ENCODE measurements at places on chromosomes 7 and 10.

DNA sequence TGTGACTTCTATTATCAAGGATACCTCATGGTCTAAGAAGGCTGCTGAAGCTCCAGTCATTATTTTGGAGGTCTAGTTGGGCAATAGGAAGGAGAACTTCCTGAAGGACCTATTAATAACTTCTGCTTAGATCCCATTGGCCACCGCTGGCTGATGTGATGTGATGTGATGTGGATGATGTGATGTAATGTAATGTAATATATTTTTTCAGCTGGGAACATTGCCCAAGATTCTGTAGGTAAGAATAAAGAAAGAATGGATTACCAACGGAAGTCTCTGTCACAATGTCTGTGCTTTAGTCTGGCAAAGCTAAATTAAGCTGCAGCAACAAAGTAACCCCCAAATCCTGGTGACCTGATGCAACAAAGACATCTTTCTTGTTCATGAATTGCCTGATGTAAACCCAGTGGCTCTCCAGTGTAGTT, 233.7 kb downstream of the PTEN start:
- DNase-seq = no peak

DNA sequence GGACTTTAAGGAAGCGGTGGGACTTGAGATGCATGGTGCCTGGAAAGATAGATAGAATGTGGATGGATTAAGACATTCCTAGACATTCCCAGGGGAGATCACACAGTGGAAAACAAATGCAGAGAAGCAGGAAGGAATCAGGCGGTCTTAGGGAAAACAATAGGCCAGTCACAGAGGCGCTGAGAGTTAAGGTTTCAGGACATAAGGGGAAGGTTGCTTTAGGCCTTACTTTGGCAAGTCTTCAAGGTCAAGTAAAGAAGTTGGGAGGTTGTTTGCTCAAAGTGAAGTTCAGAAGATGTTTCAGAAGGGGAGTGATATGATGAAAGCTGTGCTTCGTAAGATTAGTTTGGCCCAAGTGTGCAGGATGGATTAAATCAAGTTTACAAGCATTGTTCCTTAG, 109.4 kb downstream of the SUGCT start:
- DNase-seq = no peak

DNA sequence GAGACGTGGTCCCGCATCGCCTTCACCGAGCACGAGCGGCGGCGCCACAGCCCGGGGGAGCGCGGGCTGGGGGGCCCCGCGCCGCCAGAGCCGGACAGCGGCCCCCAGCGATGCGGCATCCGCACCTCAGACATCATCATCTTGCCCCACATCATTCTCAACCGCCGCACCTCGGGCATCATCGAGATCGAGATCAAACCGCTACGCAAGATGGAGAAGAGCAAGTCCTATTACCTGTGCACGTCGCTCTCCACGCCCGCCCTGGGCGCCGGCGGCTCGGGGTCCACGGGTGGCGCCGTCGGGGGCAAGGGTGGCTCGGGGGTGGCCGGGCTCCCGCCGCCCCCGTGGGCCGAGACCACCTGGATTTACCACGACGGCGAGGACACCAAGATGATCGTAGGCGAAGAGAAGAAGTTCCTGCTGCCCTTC, 737 bp downstream of the CNNM2 start:
- peak; percentile 64 for DNase-seq

DNA sequence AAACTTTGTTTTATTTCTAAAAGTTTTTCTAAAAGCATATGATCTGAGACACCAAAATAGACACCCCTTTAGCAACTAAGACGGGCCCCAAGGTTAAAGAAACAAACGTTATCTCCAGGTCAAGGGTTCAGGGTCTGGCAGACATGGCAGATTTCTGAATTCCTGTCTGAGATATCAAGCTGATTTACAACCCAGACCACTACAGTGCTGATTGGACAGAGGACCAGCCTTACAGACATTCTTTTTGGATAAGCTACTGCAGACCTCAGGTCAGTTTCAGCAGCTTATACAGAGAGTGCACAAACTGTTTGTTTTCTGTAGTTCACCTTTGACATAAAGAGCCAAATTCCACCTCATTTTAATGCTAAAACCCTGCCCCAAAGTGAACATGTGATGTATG, 34.8 kb downstream of the SVOPL start:
- DNase-seq = no peak

DNA sequence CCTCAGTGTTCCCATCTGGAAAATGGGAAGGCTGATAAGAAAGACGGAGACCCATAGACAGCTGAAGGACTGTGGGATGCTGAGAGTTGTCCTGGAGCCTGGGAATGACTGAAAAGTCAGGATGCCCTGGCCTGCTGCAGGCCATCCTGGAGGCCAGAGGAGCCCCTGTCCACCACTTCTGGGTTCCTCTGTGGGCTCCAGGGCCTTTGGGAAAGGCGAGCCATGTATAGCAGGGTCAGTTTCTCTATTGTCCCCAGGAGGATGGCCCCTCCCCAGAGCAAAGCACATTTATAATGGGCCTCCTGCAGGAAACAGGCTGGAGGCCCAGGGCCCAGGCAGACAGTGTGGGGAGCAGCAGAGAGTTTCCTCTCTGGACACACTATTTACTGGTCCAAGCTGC, 471.4 kb upstream of the MGMT start:
- no peak for DNase-seq

- no peak for DNase-seq
These were observed 106.2 kb upstream of the SEMA3D start for GRCh38 chr7:85292908-85293576.

DNA sequence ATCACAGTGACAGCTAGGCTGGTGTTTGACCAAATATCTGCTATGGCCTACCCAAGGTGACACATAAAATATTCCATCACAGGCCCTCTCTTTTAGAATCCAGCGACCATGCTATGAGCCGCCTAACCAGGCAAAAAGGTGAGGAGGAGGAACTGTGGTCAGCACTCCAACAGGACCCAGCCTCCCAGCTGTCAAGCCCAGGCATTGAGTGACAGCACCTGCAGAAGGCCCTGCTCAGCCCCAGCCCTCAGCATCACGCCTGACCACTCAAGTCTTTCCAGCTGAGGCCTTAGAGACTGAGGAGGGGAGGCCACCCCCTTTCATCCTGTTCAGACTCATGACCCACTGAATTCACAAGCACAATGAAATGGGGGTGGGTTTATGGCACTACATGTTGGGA, 43.0 kb downstream of the CXCL12 start:
- no peak for DNase-seq

DNA sequence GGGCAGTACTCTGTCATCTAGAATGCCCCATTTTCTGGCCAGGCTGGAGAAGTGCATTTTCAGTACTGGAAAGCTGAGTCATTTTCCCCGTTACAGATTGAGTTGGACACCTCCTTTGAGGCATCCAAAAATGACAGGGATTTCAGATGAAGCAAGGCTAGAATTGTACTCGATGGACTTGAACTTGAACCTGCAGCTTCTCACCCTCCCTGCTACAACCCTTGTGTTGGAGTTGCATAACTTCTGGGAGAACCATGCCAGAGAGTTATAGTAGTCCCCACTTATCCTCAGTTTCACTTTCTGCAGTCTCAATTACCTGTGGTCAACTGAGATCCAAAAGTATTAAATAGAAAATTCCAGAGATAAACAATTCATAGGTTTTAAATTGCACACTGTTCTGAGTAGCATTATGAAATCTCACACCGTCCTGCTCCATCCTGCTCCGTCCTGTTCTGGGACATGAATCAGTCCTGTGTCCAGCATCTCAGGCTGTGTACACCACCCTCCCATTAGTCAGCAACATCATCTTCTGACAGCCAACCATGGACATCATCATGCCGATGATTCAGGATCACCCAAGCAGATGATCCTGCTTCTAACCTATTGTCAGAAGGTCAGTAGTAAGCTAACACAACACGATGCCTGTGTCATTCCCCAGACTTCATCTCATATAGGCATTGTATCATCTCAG, 363.7 kb downstream of the DPP6 start:
- DNase-seq = no peak

DNA sequence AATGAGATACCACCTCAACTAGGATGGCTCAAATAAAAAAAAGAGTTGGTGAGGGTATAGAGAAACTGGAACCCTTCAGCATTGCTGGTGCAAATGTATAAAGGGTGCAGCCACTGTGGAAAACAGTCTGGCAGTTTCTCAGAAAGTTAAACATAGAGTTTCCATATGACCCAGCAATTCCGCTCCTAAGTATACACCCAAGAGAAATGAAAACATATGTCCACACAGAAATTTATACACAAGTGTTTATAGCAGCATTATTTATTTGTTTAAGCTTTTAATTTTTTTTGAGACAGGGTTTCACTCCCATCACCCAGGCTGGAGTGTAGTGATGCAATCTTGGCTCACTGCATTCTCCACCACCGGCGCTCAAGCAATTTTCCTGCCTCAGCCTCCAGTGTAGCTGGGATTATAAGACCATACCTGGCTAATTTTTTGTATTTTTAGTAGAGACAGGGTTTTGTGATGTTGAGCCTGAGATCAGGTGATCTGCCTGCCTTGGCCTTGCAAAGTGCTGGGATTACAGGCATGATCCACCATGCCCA, 118.2 kb upstream of the KIF5B start:
- DNase-seq = no peak

GRCh38 chr7:43808410-43808809, 49.9 kb downstream of the BLVRA start:
- DNase-seq = no peak

DNA sequence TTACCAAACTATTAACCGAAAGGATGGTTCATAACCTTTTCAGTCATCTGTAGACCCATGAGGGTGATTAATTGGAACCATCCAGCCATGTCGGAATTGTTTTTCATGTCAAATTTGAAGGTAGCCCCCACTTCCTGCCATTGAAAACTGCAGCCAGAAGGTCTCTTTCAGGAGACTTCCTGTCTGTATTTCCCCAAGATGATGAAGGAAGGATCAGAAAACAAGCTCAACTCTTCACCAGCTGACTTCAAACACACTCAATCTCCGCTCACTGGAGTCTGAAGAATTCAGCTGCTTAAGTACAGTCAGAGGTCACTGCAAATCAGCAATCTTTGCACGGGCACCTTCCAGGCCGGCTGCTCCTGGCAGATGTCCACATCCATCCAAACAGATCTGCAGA, 291.7 kb upstream of the NPVF start:
- peak; percentile 35 for DNase-seq

GRCh38 chr7:39674406-39674805, 51.0 kb downstream of the RALA start:
- DNase-seq = no peak

- no peak for DNase-seq
These were observed 9.1 kb downstream of the BMPR1A start for GRCh38 chr10:86765548-86765947.

GRCh38 chr7:147079083-147079482, 962.5 kb downstream of the CNTNAP2 start:
- DNase-seq = no peak

DNA sequence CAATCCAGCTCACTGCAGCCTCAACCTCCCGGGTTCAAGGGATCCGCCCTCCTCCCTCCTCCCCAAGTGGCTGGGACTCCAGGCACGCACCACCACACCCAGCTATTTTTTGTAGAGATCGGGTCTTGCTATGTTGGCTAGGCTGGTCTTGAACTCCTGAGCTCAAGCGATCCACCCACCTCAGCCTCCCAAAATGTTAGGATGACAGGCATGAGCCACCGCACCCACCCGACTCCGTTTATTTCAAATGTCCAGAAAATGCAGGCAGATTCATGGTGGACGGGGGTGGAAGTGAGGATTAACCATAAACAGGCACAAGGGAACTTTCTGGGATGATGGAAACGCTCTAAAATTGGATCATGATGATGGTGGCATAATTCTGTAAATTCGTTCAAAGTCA, 84.5 kb upstream of the DNAAF5 start:
- no peak for DNase-seq

- DNase-seq = no peak
These were observed 210.8 kb downstream of the ADAM12 start for GRCh38 chr10:126177417-126178030.

- DNase-seq = peak; percentile 69
These were observed 5.4 kb upstream of the ZFYVE27 start for GRCh38 chr10:97731346-97732051.

- no peak for DNase-seq
These were observed 105.5 kb upstream of the CSTF2T start for GRCh38 chr10:51804866-51805265.

DNA sequence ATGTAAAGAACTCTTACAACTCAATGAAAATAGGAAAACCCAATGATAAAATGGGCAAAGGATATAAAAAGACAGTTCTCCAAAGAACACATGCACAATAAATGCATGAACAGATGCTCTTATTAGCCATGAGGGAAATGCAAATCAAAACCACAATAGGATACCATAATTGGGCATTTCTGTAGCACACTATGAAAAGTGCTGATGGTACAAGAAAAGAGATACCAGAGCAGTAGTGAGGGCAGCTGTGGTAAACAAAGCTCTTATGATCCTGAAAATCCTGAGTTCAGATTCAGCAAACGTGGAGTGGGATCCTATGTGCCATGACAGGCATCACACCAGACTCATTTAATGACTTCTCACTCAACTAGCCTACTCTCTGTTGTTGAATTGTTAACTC, 96.7 kb upstream of the SLC25A13 start:
- no peak for DNase-seq

DNA sequence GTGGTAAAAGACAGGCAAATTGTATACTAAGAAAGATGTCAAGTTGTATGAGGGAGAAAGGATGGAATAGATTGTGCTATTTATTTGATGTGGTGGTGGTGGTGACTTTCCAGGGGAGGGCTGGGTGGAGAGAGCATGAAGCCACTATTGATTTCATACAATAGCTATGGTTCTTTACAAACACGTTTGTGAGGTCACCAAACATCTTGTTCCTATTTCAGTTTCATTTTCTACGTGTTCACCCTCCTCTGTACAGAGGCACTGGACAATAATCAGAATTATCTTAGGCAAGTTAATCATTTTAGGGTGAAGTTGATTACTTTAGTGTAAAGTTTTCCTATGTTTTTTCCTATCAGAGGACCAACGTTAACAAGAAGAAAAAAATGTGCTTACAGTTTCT, 10.3 kb upstream of the CNTNAP2 start:
- DNase-seq = no peak

GRCh38 chr10:131722525-131723264, 178.1 kb upstream of the PPP2R2D start:
- no peak for DNase-seq

GRCh38 chr7:155375337-155376277, 77.9 kb downstream of the INSIG1 start:
- DNase-seq = no peak

DNA sequence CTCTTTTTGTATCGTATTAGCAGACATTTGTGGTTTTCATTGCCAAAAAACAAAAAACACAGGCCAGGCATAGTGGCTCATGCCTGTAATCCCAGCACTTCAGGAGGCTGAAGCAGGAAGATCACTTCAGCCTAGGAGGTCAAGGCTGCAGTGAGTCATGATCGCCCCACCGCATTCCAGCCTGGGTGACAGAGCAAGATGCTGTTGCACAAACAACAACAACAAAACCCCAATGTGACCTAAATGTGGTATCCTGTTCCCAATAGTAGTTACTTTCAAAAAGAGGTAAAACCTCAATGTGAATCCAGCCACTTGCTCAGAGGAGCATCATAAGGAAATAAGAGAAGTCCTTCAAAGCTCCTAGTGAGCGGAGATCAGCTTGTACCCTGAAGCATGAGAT, 45.8 kb upstream of the SKAP2 start:
- no peak for DNase-seq

Measured in activated naive CD4-positive, alpha-beta T cell treated with anti-CD3 and anti-CD28 coated beads, Interleukin-2, amount 10 ng/mL, durations not matched to agents 7 days and 5 days (primary cell).